ENCODE measurements at places on chromosomes 3 and 15. TPM values are rescaled to one million over a fixed set of nuclear protein-coding genes. Genes with fewer than 3 reads are reported as not detected.

The FAM174B gene
- 34.7 TPM for total RNA-seq

The RAD51 gene
- 0.44 TPM for total RNA-seq

The CCR8 gene
- total RNA-seq, result not detected

The AMT gene
- total RNA-seq, result 2.7 TPM

The ARHGAP31 gene
- 18.2 TPM for total RNA-seq

The UBA7 gene
- total RNA-seq, result 50.5 TPM
